ENCODE measurements at places on chromosomes 16 and 17.
A peak's percentile ranks its signal among the peaks of the same experiment; 100 is the strongest.

DNA sequence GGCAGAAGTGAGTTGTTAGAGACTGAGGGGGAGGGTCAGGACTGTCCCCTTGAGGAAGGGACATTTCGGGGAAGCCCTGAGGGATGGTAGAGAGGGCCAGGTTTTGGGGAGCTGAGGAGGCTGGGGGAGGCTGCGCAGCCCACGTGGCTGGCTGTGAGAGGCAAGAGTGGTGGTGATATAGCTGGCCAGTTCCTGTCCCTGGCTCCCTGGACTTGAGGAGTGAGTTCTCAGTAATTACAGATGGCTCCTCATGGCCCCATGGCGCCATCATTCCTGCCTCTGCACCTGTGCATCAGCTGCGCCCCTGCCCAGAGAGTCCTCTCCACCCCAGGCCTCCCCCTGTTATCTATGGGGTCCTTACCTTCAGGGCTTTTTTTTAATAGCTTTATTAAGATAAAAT lies 30.3 kb downstream of the MPRIP start:
- no peak for DNase-seq

DNA sequence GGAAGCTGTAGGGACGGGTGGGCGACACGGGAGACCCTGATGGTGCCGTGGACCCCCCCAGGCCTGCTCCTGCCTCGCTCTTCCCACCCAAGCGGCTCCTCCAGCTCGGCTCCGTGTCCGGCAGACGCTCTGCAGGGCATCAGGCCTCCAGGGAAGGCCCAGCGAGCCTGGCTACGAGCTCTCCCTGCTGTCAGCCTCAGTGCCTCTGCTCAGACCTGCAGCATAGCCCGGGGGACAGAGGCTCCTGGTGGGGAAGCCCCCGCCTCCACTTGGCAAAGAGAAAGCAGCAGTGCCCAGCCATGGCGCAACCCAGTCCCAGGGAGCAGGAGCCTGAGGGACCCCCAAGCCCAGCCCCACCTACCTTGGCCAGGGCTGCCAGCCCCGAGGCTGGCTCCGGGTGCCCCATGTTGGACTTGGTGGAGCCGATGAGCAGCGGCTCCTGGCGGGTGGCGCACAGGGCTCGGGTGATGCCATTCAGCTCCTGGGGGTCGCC lies 5.9 kb downstream of the FASN start:
- no peak for DNase-seq

- DNase-seq, result no peak
Measured at GRCh38 chr17:74491626-74492025, 25.2 kb downstream of the CD300A start.

- no peak for DNase-seq
Measured at GRCh38 chr17:74729866-74730265, 7.2 kb upstream of the RAB37 start.

- peak; percentile 48 for DNase-seq
Measured at GRCh38 chr17:79400989-79401703, 209.7 kb downstream of the RBFOX3 start.

- DNase-seq, result no peak
Measured at GRCh38 chr17:3744014-3744413, 20.3 kb downstream of the HASPIN start.

DNA sequence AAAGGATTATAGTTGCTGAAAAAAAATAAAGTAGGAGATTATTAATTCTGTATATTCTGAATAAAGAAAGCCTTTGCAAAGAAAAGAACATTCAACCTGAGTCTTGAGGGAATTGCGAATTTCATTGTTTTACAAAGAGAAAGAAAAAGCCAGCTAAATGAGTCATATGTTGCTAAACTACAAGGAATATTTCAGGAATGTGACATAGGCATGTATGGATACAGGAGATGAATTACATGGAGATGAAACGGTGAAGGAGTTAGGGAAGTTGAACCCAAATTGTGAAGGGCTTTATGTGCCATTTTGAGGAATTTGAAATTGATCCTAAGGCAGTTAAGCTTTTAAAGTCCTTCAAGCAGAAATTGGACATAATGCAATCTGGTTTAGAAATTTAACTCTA lies 177.3 kb upstream of the RBL2 start:
- DNase-seq, result no peak

DNA sequence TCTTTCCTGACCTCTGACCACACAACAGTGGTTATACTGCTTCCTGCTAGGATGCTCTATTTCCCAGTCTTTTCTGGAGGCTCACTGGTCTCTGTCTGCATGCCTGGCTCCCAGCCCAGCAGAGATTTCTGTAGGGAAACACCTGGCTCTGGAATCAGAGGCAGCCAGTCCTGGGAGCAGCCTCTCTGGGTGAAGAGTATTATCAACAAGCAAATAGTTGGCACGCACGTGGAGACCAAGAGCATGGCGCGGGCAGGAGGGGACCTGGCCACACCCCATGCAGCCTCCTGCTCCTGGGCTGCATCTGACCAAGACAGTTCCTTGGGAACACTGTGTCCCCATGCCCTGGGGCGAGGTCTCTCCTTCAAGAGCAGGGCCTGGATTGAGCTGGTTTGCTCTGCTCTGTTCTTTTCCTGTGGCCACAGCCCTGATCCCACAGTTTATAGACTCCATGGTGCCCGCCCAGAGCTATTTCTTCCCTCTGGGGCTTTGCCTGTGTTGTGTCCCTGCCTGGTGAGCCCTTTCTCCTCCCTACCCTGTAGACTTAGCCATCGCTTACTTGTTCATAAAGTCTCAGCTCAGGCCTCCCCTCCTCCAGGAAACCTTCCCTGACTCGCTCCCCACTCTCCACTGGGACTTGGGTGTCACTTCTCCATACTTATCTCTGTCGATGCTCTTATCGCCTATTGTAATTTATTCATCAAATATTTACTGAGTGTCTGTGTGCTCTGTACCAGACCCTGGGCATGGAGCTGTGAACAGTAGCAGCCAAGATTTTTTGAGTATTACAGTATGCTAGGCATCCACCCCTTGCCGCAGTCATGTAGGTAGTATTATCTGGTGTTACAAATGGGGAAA lies 60.6 kb downstream of the SCNN1B start:
- no peak for DNase-seq

- DNase-seq, result no peak
Measured at GRCh38 chr17:50469671-50470305, 1.1 kb upstream of the CHAD start.

DNA sequence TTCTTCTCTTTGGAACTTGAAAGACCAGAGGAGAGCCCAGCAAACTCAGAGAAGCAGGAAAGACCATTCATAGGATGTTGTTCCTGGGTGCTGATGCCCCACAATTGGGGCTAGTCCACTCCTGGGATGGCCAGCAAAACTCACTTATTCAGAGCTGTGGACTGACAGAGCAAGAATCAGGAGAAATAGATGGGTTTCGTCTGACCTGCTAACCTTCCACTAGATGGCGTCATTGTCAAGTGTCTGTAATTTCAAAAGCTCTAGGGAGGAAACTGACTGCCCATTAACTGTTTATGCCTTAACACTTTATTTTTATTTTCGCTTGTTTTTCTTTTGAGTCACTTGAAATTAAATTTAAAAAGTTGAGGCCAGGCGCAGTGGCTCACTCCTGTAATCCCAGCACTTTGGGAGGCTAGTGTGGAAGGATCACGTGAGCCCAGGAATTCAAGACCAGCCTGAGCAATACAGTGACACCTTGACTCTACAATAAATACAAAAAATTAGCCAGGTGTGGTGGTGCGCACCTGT lies 28.7 kb upstream of the MILR1 start:
- DNase-seq, result no peak

DNA sequence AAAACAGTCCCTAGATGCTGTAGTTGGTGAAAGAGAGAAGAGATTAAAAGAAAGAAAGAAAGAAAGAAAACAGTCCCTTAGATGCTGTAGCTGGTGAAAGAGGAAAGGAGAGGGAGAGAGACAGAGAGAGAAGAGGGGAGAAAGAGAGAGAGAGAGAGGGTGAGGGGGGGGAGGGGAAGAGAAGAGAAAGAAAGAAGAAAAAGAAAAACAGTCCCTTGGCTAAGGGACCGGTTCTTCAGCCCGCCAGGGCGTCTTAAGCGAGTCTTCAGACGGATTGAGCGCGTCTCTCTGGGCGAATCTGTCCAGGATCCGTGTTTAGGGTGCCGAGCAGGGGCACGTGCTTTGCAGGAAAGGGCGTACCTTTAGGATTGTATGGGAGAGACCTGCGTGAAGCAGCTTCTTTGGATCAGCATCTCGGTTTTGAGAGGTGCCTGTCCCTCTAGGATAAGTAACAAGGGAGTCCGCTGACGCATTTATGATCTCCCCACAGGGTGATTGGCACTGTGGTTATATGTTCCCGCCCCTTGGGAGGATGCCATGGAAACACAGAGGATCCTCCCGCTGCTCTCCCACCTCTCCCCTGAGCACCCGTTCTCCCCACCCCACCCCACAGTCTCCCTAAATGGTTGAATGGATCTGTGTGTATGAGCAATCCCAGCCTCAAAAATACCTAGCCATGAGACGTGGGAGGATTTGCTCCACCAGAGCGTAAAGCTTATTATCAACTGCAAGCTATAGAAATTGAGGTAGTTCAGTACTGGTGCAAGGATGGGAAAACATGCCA lies 16.7 kb downstream of the GNGT2 start:
- DNase-seq, result no peak
